NB4 (cell line): ENCODE measurements at places on chromosomes 11 and 22.

- no peak for DNase-seq
These were observed 1042.8 kb downstream of the BRD1 start for GRCh38 chr22:48784701-48785503.

DNA sequence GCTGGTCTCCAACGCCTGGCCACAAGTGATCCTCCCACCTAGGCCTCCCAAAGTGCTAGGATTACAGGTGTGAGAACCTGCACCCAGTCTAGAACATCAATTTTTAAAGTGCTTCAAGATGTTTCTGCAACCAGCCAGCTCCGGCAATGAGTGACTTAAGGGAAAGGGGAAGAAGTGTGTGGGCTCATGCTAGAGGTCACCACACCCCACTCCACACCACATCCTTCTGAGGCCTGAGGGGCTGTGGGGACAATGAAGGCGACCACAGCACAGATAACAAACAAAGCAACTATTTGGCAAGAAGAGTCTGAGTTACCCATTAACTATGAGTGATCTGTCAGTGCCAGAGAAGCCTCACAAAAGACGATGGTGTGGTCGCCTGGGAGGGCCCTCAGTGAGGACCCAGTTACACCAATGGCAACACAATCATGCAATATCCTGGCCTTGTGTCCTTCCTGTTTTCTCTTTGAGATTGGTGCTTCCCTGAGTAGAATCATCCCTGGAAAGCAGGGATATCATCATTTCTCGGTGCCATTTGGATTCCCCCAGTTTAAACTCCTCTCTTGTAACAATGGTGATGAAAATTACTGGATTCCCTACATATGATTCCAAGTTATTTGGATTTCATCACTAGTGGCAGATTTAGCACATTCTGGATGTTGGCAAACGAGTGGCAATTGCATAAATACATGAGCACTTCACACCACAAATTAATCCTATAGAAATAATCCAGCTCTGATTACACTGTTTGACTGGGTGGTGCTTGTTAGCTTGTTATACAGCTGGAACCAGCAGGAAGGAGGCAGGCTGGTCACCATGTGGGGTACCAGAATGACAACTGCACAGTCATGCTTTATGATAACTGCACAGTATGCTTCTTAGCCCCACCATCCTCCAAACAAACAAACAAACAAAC, 18.4 kb downstream of the ABTB2 start:
- DNase-seq = peak; percentile 95

GRCh38 chr11:3105791-3106735, 48.8 kb upstream of the CARS1 start:
- no peak for DNase-seq

DNA sequence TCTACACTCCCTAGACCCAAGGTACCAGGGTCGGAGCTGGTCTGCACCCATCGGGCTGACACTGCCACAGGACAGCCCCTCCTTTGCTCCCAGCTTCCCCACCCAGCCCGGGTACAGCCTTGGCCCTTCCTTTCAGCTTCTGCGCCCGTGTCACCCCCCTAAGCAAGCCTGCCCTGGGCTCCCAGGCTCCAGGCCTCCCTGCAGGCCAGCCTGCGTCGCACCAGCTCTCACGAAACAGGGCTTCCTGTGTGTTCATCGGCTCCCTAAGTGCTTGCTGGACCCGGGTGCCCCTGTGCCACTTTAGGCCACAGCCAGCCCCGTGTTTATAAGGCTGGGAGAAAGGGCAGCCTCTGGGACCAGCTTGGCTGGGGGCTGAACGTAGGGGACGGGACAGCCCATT, 21.1 kb downstream of the FLRT1 start:
- DNase-seq = no peak

- peak; percentile 65 for DNase-seq
These were observed at the start of gene PRDM11 for GRCh38 chr11:45146072-45147016. Gene PRDM11, plus strand, starts transcription at chr11:45146639. Its CDS starts 35,128 bp downstream, at chr11:45181767.

DNA sequence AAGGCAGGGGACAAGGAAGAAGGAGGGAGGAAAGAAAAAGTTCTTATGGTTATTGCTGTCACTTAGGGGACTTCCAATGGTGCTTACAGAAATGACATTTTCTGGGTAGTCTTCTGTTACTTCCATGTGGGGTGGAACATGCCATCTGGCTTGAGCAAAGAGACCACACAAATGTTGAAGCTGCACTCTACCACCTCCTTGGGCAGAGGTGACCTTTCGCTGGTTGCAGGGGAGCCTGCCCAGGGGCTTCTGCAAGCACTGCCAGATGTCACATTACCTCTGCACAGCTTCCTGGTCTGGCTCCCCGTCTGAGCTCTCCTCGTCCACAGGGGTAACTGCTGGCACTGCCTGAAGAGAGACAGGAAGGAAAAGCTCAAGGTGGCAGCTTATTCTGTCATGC, 32.6 kb upstream of the APOA1 start:
- no peak for DNase-seq

GRCh38 chr11:134349109-134349801, 17.5 kb downstream of the GLB1L2 start:
- no peak for DNase-seq

DNA sequence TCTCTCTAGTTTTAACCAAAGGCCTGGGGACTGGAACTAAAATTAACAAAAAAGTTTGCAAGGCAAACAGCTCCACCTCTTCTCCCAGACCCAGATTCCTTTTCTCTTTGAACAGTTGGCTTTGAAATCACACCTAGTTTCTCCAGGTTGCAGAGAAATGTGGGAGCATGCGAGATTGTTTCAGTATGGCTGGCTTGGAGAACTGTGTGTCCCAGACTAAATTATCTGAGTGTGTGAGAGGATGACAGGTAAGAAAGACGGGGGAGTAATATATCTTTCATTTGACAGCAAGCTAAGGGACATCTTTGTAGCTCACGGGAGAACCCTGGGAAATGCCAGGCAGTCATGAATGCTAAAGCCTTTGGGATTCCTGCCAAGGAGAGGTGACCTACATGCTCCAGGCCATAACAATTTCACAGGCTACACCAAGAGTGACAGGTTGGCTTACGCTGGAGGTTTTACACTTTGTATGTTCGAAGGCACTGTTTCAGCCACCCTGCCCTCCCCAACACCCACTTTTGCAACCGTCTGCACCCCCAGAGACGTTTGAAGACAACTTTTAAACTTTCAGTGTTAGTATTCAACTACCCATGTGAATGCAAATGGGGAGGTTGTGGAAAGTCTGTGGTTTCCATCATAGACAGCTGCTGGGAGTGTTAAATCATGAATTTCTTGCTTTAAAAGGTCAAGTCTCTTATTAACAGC, 109.3 kb upstream of the SNX19 start:
- no peak for DNase-seq

GRCh38 chr11:8045839-8046238, 35.2 kb upstream of the TUB start:
- DNase-seq = no peak

GRCh38 chr11:113681711-113682413, 24.2 kb downstream of the TMPRSS5 start:
- no peak for DNase-seq

- peak; percentile 27 for DNase-seq
These were observed 222.6 kb upstream of the CCDC90B start for GRCh38 chr11:83508804-83509203.

DNA sequence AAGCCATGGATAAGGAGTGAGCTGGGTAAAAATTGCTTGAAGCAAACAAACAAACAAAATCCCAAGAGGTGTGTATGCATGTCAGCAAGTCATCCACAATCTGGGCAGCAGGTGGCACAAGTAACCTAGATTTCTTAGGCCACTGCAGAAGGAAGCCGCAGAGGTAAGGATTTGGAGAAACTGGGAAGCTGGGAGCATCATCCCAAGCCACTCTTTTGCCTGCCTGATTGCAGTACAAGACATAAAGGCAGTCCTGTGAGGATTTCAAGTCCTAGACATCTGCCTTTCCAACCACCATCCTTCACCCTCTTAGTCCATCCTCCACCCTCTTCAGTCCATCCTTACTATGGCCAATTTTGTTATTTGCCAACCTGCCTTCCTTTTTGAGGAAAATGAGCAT, 67.2 kb upstream of the BMAL1 start:
- DNase-seq = peak; percentile 37

DNA sequence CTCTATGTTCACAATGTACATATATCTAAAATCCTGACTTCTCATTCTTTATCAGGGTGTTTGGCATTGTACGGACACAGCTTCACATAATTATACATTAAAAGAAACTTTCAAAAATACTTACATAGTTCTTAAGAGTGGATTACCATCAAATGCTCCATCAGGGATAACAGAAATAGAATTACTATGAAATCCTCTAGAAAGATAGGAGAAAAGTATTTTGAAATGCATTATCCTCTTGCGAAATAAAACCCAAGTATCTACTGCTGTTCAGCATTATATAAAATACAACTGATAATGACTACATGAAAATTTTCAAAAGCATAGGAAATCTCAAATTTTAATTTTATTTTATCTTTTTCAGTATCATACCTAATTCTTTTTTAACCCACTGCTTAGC, 17.8 kb upstream of the CCDC34 start:
- no peak for DNase-seq

DNA sequence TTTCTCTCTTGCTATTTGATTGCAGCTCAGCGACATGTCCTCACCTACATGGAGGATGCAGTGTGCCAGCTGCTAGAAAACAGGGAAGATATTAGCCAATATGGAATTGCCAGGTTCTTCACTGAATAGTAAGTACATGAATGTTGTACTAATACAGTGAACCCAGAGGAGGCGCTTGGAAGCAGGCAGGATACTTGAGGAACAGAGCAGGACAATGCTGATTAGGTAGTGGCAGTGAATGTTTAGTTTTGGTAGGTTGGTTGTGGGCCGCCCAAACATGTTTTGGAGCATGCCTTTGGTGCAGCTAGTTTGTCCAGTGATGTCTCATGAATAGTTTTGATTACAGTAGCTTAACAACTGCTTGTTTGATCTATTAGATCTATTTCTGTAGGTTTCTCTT, 50.6 kb downstream of the CSTPP1 start:
- no peak for DNase-seq

DNA sequence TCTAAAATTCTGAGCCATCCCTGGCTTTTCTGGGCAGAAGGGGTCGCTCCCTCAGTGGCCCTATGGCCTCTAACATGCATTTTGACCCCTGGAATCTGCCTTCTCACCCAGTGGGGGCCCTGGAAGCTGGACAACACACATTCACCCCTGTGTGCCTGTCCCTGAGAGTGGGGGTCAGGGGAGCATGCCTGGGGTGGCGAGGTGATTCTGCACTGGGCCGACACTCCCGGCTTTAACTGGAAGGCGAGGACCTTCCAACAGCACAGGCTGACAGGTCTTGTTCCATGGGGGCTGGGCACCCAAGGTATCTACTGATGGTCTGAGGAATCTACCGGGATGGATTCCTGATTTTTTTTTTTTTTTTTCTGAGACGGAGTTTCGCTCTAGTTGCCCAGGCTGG, 10.7 kb downstream of the PPM1F start:
- no peak for DNase-seq

DNA sequence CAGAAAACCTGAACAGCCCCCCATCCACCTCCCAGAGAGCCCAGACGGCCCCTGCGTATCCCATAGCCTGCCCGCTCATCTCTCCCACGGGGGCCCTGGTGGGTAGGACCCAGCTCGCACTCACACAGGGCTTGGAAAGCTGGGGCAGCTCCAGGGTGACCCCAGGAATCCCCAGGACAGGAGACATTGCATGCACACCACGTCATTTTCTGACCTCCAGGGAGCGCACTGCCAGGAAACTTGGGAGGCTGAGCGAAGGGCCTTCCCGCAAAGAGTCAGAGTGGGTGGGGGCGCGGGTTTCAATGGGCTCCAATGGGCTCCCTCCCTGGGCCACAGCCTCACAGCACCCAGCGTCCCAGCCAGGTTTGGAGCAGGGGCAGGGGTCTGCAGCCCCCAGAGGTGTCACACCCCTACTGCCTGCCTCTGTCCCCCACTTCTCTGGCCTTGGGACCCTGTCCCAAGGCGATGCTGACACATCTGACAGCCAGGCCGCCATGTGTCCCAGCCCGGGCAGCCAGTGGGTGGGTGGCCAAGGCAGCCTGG, 8.2 kb upstream of the SYT8 start:
- peak; percentile 34 for DNase-seq

DNA sequence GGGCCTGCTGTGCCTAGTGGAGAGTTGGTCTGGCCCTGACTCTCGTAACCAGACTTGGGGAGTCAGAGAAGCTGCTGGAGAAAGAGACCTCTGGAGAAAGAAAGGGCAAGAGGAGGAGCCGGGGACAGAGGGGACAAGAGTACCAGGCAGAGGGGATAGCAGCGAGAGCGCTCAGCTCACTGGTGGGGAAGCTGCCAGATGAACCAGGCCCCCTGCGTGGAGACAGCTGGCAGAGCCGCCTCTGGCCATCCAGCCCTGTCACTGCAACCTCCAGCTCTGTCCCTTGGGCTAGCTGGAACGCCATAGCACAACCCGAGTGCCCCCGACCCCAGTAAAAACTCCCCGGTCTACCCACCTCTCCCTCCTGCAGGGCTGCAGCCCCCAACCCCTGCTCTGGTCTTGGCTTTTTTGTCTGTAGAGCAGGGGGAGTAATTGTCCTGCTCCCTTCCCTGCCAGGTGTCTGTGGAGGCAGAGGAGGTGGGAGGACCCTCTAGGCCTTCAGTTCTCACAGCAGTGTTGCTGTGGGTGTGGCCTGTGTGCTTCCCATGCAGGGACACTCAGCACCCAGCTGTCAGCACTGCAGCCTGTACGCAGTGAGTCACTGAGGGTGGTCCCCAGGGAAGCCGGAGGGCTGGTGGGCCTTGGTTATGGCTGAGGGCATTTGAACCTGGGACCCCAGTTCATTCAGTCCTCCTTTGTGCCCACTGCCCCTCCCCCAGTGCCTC, 4.8 kb upstream of the SUN2 start:
- DNase-seq = peak; percentile 80

GRCh38 chr11:98589967-98590366, 430.8 kb upstream of the CNTN5 start:
- DNase-seq = no peak
